ENCODE measurements at places on chromosomes 3 and 15.
A peak's percentile ranks its signal among the peaks of the same experiment; 100 is the strongest.

- no peak for DNase-seq
Observed at GRCh38 chr3:21226086-21226485, 524.9 kb downstream of the ZNF385D start.

DNA sequence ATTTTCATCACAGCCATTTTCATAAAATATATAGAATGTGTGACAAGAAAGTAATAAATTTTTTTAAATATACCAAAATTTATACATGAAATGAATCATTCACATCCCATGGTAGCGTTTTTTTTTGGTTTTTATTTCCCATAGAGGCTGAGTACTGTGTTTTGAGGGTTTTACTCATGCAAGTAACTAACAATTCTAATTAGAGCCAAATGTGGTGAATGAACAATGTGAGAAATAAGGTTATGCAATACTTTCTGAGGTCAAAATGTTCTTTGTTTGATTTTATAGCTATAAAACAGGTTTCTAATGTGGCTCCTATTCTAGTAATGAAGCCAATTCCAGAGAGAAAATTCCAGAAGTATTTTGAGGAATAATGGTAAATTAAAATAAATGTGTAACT lies 386.8 kb downstream of the TBC1D5 start:
- DNase-seq, result peak; percentile 33

DNA sequence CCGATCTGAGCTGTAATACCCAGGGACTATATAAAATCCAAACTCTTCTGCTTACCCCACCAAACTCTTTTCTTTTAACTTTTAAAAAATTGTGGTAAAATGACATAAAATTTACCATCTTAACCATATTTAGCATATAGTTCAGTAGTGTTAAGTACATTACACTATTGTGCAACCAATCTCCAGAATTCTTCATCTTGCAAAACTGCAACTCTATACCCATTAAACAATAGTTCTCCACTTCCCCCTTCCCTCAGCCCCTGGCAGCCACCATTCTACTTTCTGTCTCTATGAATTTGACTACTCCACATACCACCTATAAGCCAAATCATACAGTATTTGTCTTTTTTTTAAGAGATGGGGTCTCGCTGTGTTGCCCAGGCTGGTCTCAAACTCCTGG lies 38.7 kb downstream of the SENP8 start:
- no peak for DNase-seq

DNA sequence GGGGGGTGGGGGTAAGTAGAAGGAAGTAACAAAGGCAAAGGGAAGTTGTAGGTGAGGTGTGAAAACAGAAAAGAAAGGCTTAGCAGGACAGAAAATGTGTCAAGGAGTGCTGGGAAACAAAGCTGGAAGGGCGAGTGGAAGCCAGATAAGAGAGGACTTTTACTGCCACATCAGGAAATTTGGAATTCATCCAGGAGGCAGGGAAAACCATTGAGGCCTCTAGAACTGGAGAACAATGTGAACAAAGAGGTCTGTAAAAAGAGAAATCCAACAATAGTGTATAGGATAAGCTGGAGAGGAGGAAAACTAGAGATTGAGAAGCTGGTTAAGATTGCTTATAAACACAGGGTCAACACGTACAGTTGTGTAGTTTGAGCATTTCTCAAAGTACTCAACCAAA lies 116.6 kb downstream of the NTRK3 start:
- DNase-seq, result no peak

DNA sequence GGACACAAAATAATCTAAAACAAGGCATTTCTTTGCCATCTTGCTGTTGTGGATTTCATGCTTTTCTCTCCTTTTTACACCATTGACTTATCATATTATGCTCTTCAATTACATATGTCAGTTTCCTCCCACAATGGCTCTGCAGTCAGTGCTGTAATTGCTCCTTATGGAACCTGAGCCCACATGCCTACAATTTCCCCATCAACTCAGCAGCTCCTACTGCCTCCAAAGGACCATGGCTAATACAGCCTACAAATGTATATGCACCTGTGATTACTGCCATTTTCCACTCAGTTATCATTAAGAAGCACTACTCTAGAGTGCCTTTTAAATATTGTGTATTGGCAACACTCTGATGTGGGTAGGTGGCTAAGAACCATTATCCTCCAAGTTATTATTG lies 30.8 kb downstream of the RTP4 start:
- no peak for DNase-seq
